Thoracic aorta endothelial cell (primary cell): ENCODE measurements at places on chromosomes 12 and 14. TPM values are rescaled to one million over a fixed set of nuclear protein-coding genes. Genes with fewer than 3 reads are reported as not detected.

Gene PPM1H
- total RNA-seq: 2.0 and 2.8 TPM in 2 replicates

Gene PLEKHD1
- total RNA-seq: under 0.01 and 0.07 TPM in 2 replicates

Gene RAPGEF3
- total RNA-seq: 24.3 and 43.9 TPM in 2 replicates

Gene SLC25A47
- total RNA-seq: not detected in 2 replicates

Gene ASPG
- total RNA-seq: not detected in 2 replicates

Gene CEP83
- 23.4 and 28.9 TPM in 2 replicates for total RNA-seq

Gene GPATCH2L
- 51.5 and 54.3 TPM in 2 replicates for total RNA-seq

Gene CBLN3
- total RNA-seq: 1.1 and 1.6 TPM in 2 replicates

Gene CPM
- total RNA-seq: 0.66 and 3.9 TPM in 2 replicates

Gene TIMELESS
- total RNA-seq: 14.6 and 17.9 TPM in 2 replicates

Gene CD163L1
- 1.2 and 7.8 TPM in 2 replicates for total RNA-seq

Gene SHMT2
- total RNA-seq: 168 and 252 TPM in 2 replicates

Gene KRT81
- total RNA-seq: not detected in 2 replicates

Gene AQP6
- not detected in 2 replicates for total RNA-seq

Gene KRT80
- 7.2 and 9.5 TPM in 2 replicates for total RNA-seq

Gene CLEC7A
- total RNA-seq: not detected in 2 replicates

Gene SERPINA10
- not detected in 2 replicates for total RNA-seq

Gene SERPINA12
- total RNA-seq: not detected in 2 replicates

Gene PCED1B
- total RNA-seq: 0.40 and 0.72 TPM in 2 replicates

Gene NKX2-8
- total RNA-seq: not detected in 2 replicates

Gene FAR2
- total RNA-seq: 60.5 and 71.3 TPM in 2 replicates

Gene NDRG2
- 0.22 TPM in 1 of 2 replicates, not detected in the other for total RNA-seq

Gene DBX2
- not detected in 2 replicates for total RNA-seq
